ENCODE measurements at places on chromosomes 2 and 18.

DNA sequence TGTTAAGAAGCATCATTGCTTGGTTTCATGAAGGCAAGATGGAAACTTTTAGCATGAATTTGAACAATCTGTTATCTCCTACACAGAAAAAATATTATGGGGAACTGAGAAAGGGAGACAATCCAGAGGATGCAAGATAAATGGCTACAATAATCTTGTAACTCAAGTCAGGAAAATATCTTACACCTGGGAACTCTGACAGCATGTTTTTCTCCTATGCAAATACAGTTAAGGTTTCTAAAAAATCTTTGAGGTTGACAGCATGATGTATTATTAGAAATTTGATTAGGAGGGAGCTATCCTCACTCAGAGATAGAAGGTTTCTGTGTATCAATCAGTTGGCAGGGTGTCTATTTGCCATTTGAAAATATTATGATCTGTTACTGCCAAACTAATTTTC lies 75.6 kb downstream of the GPD2 start:
- no peak for DNase-seq

- DNase-seq = no peak
Observed at GRCh38 chr2:27573452-27573851, 9.4 kb upstream of the ZNF512 start.

GRCh38 chr2:1865716-1866234 lies 121.5 kb upstream of the PXDN start:
- no peak for DNase-seq

DNA sequence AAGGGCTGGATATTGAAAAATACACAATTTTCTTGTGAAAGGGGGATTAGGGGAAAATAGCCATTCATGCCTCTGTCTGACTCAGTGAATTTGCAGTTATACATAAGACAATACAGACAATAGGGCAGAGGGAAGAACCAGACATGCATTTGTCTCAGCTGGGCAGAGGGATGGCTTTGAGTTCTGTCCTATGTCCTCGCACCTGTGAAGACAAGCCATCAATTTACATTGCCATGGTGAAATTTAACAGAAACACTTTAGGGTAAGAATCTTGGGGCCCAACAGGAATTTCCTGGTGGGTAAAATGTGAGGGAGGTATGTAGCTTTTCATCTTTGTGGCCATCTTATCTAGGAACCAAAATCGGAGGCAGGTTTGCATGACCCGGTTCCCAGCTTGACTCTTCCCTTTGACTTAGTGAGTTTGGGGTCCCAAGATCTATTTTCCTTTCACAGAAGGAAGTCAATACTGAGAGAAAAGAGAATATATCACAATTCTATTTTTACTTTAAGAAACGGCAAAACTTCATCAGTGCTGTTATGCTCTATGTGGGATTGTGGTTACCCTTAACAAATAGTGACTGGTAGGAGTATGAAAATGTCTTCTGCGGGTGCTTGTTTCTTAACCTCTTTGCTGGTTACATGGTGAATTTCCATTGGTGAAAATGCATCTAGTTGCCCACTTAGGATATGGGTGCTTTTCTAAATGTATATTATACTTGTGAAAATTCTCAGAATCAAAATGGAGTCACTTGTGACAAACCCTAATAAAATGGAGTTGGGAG lies 221.8 kb downstream of the SPP2 start:
- DNase-seq = no peak

- no peak for DNase-seq
Observed at GRCh38 chr2:67571785-67572718, 174.9 kb downstream of the ETAA1 start.

DNA sequence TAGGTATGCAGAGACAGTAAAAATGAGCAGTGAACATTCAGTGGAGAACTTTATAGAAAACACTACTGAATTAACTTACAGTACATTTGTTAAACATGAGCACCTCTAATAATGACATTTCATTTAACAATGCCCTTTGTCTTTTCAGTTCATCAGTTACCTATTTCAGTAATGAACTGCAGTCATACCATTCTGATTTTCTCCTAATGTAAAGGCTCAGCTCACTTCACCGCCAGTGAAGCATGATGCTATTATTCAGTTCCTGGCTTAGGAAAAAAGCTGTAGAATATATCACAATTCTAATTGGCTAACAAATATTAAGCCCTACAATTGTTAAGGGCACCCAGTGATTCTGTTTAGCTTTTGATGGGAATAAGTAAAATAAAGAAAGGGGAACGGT lies 37.1 kb upstream of the CCDC93 start:
- DNase-seq = no peak

DNA sequence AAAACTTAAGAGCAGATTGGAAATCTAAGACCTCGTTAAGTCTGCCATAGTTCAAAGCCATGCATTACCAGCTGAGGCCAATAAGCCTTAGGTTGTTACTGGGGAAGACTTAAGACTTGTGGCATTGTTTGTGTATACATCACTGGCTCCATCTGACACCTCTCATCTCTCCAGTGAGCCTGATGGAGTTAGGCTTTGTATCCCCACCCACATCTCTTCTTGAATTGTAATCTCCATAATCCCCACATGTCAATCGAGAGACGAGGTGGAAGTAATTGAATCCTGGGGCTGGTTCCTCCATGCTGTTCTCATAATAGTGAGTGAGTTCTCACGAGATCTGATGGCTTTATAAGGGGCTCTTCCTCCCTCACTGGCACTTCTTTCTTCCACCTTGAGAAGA lies 404.6 kb downstream of the ARHGAP15 start:
- peak; percentile 22 for DNase-seq

GRCh38 chr2:157856187-157856515 lies 20.0 kb downstream of the ACVR1 start:
- no peak for DNase-seq

DNA sequence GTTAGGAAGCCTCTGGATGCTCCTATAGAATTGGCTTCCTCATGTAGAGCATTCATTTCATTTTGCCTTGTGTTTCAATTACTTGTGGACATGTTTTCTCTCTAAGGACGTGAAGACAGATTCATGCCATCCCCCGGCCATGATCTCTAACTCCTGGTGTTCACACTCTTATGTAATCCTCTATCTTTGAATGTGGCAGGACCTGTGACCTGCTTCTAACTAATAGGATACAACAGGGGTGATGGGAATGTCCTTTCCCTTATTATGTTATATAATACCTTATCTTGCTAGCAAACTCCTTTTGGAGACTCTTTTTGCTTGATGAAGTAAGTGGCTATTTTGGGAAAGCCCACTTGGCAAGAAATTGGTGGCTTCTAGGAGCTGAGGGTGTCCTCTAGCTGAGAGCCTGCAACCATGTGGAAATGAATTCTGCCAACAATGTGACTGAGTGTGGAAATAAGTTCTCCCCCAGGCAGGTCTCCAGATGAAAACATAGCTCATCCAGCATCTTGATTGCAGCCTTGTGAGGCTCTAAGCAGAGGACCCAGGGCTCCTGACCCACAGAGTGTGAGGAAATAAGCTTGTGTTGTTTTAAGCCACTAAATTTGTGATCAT lies 13.8 kb downstream of the DPYSL5 start:
- no peak for DNase-seq

- no peak for DNase-seq
Observed at GRCh38 chr18:48987821-48988220, 37.1 kb upstream of the SMAD7 start.

DNA sequence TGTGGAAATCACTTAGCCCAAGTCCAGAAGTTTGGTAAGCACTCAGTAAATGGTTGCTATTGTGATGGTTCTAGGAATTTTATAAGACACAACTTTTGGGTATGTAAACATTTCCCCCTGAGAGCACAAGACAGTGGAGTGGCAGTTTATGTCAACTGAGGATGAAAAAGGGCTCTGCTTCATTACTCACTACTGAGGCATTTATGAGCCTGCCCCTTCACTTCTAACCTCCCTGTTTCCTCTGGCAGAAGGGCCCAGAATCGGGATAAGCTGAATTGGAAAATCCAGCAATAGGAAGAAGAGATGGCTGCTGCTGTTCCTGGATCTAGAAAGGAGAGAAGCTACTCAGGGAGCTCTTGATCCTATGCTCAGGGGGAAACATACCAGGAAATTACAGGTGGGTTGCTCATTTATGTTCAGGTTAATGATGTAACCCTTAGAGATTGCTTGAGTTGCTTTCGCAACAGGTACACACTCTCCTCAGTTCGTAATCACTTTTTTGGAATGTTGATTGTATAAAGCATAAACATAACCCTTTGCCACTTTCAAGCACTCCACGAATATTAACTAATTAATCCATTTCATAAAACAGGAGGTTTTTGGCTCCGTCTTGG lies 46.3 kb downstream of the ADCYAP1 start:
- DNase-seq = no peak

GRCh38 chr2:199163613-199164458 lies 293.9 kb downstream of the SATB2 start:
- no peak for DNase-seq

- DNase-seq = no peak
Observed at GRCh38 chr2:35081622-35082015, 1274.0 kb upstream of the CRIM1 start.

- peak; percentile 83 for DNase-seq
Observed at GRCh38 chr18:45690975-45691815, 32.8 kb upstream of the SLC14A1 start.

- no peak for DNase-seq
Observed at GRCh38 chr2:38648107-38648761, 17.7 kb upstream of the GALM start.

DNA sequence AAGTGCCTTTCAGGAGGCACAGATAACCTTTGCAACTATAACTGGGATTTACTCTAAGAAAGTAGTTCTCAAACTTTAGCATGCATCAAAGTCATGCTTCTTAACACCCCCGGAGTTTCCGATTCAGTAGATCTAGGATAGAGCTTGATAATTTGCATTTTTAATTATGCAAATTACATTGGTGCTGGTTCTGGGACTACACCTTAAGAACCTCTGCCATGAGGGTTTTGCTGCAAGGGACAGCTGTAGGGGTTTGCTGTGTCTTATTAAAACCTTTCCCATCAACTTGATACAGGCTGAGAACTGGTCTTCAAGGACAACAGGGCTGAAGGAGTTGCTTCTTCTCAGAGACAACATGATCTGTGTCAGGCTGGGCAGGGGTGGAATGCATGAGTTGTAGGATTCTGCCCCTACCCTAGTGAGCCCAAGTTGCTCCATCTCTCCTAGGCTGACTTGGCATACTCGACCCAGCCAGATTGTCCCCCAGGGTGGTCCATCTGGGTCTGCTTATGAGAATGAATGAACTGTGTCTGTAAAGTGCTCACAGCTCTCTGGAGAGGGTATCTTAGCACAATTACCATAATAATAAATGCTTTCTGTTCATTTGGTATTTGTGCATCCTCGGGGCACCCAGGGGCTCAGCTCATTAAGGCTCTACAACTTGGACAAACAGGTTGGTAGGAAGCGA lies 232.7 kb downstream of the CLIP4 start:
- no peak for DNase-seq

GRCh38 chr2:172434821-172435605 lies 7.6 kb downstream of the ITGA6 start:
- DNase-seq = peak; percentile 59

DNA sequence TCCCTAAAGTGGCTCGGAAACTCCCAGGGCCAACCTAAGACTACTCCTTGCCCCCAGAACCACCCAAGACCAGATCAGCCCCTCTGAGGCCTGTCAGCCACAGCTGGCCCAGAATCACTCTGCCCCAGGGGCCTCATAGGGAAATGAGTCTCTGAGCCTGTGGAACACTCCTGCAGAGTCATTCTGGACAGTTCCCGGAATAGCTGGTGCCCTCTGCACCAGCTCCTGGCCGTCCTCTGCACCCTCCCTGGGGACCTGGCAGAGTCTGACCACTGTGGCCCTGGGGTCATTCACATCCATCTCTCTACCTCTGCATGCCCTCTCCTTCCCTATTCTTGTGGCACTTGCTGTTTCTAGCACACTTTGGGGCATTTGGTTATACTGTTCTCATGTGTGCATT lies 14.6 kb upstream of the TMEM214 start:
- DNase-seq = no peak

- DNase-seq = no peak
Observed at GRCh38 chr2:67922080-67922785, 140.6 kb downstream of the C1D start.

DNA sequence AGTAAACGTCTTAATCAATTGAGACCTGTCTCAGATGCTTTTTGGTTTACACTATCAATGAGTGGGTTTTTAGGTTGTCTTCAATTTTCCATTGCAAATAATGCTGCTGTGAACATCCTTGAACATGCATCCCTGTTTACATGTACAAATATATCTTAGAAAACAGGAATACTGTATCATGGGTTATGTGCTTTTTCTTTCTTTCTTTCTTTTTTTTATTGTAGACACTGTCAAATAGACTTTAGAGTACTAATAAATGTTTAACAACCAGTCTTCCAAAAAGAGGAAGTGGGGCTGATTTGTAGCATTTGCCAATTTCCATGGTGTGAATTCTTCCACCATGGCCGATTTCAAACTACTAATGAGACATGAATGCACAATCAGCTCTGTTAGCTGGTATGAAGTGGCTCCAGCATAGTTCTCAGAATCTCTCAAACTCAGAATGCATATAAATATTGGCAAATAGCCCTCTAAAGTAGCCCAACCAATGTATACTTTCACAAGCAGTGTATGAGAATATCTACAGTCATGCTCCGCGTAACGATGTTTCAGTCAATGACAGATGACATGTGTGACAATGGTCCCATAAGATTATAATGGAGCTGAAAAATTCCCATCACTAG lies 50.3 kb upstream of the B3GNT2 start:
- DNase-seq = no peak

- no peak for DNase-seq
Observed at GRCh38 chr2:120384486-120385354, 38.8 kb downstream of the INHBB start.

- DNase-seq = peak; percentile 52
Observed at GRCh38 chr18:24878289-24878688, 417.9 kb downstream of the HRH4 start.

- DNase-seq = no peak
Observed at GRCh38 chr18:41996020-41996419, 41.0 kb downstream of the PIK3C3 start.

GRCh38 chr2:229096409-229097066 lies 174.5 kb downstream of the PID1 start:
- DNase-seq = no peak

GRCh38 chr18:39776766-39777165 lies 2178.3 kb upstream of the PIK3C3 start:
- peak; percentile 27 for DNase-seq

DNA sequence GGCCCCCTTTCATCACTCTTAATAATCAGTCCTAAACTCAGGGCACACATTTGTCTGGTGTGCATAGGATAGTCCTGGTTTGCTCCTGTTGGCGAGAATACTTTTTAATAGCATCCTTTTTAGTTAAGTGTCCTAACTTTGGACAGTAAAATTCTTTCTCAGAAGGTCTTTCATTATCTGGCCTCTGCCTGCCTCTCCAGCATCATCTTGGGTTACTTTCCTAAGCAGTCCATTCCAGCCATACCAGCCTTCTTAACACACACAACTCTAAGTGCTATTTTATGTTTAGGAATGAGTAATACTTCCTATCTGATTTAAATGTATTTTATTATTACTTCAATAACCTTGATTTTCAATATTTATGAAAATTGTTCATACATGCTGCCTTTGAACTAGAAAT lies 151.0 kb downstream of the ACOXL start:
- no peak for DNase-seq

GRCh38 chr2:9558948-9559381 lies 3.3 kb upstream of the ADAM17 start:
- DNase-seq = peak; percentile 93

GRCh38 chr2:133477616-133477990 lies 90.7 kb downstream of the NCKAP5 start:
- no peak for DNase-seq

GRCh38 chr2:143926736-143927135 lies 593.2 kb downstream of the ZEB2 start:
- DNase-seq = no peak

All from mesendoderm (in vitro differentiated cells).